ENCODE measurements at places on chromosomes 1 and 21. TPM values are rescaled to one million over a fixed set of nuclear protein-coding genes. Genes with fewer than 3 reads are reported as not detected.

DNA sequence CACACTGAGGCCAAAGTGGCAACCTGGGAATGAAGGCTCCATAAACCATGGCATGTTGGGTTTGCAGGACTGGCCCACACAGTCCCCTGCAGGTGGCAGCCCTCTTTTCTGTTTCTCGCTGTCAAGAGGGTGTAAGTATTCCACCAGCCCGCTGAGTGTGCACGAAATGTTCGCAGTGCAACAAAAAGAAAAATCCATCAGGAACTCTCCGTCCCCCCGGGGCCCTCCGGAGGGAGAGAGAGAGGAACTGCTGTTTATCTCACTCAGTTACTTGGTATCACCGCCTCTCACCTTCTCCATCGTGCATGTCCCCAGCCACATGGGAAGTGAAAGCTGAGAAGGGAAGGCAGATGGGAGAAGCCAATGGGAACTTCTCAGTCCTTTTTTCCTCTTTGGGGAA lies 38.3 kb downstream of the NCF2 start:
- H3K36me3 ChIP-seq, result peaks cover 78% of the 10 kb centered on the region
- no peaks in the 10 kb centered on the region for H3K27me3 ChIP-seq
- H3K27ac ChIP-seq, result no peak overlapping the region
- H3K4me1 ChIP-seq, result no peaks in the 10 kb centered on the region
- no peak overlapping the region for H3K4me3 ChIP-seq

- H3K4me3 ChIP-seq, result no peak overlapping the region
- H3K27me3 ChIP-seq, result no peaks in the 10 kb centered on the region
- no peaks in the 10 kb centered on the region for H3K36me3 ChIP-seq
- H3K4me1 ChIP-seq, result no peaks in the 10 kb centered on the region
Observed at GRCh38 chr1:60111716-60112115, 38.1 kb upstream of the C1orf87 start.

DNASE2B gene
- total RNA-seq, result not detected

DNA sequence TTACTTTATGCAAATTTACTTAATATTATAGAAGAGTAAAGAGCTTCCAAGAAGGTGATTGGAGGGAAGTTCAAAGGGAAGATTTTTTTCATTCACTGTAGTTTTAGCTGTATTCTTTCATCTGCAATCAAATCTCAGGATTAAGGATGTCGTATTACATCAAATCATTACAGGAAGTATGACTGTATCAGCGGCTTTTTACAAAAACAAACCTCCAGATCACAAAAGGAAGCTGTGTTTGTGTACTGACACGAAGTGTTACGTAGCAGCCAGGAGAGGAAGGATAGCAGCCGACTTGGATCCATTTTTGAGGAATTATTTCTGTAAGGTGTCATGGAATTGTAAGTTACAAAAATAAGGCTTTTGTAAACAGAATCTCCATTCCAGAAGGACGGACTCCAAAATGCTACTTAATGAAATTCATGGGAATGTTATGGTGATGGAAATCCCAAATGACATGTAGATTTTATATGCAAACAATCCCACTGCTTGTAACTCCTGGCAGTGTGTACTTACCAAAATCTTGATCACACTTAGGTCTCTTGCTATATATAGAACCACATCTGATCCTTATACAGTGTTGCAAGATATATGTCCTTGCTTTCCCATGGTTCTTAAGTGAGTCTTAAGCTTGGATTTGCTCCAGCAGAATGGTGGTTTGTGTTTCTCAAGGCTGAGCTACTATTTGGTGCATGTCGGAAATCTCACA lies 49.8 kb downstream of the KCNJ15 start:
- H3K4me1 ChIP-seq, result no peaks in the 10 kb centered on the region
- H3K4me3 ChIP-seq, result no peak overlapping the region

LIPI gene
- not detected for total RNA-seq

SEMA6C gene
- 2.5 TPM for total RNA-seq

Data from natural killer cell (primary cell).